Neural progenitor cell (in vitro differentiated cells): ENCODE measurements at places on chromosomes 12 and 14. TPM values are rescaled to one million over a fixed set of nuclear protein-coding genes. Genes with fewer than 3 reads are reported as not detected.
A peak's percentile ranks its signal among the peaks of the same experiment; 100 is the strongest.

GRCh38 chr14:68550338-68550715, 242.5 kb downstream of the ZFP36L1 start:
- no peak for DNase-seq
- H3K27me3 ChIP-seq: no peaks in the 10 kb centered on the region
- no peaks in the 10 kb centered on the region for H3K36me3 ChIP-seq

DNA sequence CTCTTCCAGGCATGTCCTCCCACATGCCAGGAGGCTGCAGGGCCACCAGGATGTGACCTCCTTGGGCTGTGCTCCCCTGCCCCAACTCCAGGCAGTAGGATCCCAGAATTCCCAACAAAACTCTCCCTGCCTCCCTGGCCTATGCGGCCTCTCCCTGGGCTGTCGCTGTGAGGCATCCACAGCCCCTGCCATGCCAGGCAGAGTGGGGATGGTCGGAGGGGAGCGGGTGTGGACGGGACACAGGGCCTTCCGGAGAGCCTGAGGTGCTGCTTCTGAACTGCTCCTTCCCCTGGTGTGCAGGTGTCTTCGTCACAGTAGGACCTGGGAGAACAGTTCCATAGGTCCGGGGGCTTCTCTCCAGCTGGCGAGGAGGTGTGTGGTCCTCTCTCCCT, 18.3 kb downstream of the GPR132 start:
- no peak overlapping the region for H3K27ac ChIP-seq
- peaks cover 15% of the 10 kb centered on the region for H3K27me3 ChIP-seq
- H3K4me1 ChIP-seq: no peaks in the 10 kb centered on the region
- H3K36me3 ChIP-seq: no peaks in the 10 kb centered on the region

DNA sequence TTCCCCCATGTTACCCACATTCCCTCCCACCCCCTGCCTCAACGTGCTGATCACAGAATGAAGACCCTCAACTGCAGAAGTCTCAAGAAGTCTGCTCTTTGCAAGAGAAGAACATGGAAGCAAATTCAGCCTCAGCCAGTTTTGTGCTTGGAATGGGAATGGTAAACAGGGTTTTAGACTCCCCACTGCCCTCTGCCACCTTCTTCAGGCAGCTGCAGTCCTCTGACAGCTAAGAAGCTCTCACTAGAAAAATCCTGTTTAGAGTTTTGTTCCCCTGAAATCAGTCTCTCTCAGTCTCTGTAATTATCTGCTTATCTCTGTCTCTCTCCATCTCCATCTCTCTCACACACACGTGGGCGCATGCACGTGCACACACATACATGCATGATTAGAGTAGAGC, 85.4 kb downstream of the CRACR2A start:
- H3K36me3 ChIP-seq: no peaks in the 10 kb centered on the region
- H3K27me3 ChIP-seq: no peaks in the 10 kb centered on the region

GRCh38 chr12:53699678-53700025, 23.8 kb upstream of the ATP5MC2 start:
- H3K27ac ChIP-seq: no peak overlapping the region
- H3K36me3 ChIP-seq: no peaks in the 10 kb centered on the region
- H3K4me1 ChIP-seq: peaks cover 24% of the 10 kb centered on the region

DNA sequence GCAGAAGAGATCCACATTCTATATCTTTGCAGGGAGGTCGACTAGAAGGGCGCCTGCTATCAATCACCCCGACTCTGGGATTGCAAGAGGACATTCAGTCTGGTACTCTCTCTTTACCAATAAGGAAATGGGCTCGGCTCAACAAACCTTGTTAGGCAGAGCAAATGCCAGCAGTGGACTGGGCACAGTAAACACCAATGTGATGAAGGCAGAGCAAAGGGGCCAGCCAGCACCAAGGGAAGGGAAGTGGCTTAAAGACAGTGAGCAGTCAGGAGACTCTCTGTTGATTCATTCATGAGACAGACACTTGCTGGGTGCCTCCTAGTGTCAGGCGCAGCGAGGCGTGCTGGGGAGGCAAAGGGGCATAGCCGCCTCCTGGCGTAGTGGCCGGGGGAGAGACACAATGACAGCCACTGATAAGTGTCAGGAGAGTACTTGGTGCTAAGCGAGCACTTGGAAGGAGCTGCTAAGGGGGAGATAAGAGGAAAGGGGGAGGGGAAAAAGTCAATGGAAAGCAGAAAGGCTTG, 34.1 kb downstream of the TMCC3 start:
- H3K27ac ChIP-seq: no peak overlapping the region
- no peak overlapping the region for H3K4me3 ChIP-seq
- peak; percentile 22 for DNase-seq
- H3K4me1 ChIP-seq: peaks cover 34% of the 10 kb centered on the region

DNA sequence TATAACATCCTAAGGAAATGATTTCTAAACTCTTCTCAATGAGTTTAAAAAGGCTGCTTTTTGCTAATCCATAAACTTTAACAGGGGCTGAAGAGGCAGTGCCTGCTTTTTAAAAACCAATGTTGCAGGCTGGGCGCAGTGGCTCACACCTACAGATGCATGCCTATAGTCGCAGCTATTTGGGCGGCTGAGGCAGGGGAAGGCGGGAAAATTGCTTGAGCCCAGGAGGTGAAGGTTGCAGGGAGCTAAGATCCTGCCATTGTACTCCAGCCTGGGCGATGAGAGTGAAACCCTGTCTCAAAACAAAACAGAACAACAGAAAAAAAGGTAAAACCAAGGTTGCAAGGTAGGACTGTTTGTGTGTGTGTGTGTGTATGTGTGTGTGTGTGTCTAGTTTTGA, 531.2 kb downstream of the DIO2 start:
- no peaks in the 10 kb centered on the region for H3K4me1 ChIP-seq
- H3K27me3 ChIP-seq: no peaks in the 10 kb centered on the region
- H3K36me3 ChIP-seq: no peaks in the 10 kb centered on the region
- H3K4me3 ChIP-seq: no peak overlapping the region
- no peak overlapping the region for H3K27ac ChIP-seq

The MYO1H gene
- not detected in 2 replicates for total RNA-seq
